ENCODE measurements at places on chromosomes 5 and 9.

DNA sequence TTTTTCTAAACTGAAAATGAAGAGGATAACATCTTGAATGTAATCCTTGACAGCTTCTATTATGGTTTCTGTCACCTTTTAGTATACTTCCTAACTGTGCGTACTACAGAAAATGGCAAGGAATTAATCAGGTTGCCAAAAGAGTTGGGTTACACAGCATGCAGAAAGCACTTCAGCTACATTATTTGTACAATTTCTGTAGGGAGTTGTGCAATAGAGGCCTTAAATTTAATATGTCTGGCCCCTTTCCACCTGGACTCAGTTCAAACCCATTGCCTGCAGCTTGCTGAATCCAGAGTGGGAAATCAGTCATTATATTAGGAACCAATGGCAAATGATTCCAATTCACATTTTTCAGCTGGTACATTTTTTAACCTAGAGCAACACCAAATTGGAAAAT, 549.7 kb downstream of the CSNK1G3 start:
- no peak for DNase-seq

GRCh38 chr5:95726811-95727763, 4.0 kb upstream of the RHOBTB3 start:
- no peak for DNase-seq

- no peak for DNase-seq
Observed at GRCh38 chr5:57818397-57818796, 335.8 kb upstream of the ACTBL2 start.

DNA sequence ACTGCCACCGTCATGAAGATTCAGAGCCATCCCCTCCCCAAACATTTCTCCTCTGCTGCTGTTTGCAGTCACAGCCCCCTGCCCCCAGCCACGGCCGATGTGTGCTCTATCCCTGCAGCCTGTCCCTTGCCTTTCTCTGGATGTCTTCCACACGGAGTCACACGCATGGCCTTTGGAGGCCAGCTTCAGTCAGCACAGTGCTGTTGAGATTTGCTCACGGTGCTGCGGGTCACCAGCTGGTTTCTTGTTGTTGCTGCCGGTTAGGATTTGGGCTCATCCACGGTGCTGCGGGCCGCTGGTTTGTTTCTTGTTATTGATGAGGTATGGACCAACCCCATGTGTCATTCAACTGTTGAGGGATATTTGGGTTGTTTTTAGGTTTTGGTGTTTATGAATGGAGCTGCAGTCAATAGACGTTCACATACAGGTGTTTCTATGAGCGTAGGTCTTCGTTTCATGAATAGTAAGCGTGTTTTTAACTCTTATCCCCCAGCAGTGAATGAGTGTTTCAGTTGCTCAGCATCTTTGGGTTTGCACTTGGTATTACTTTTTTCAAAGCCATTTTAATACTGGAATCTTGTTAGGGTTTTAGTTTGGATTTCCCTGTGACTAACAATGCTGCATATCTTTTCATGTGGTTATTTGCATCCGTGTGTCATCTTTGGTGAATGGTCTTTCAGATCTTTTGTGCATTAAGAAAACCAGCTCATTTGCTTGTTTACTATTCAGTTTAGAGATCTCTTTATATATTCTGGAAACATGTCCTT, 57.6 kb downstream of the AHRR start:
- DNase-seq, result no peak

DNA sequence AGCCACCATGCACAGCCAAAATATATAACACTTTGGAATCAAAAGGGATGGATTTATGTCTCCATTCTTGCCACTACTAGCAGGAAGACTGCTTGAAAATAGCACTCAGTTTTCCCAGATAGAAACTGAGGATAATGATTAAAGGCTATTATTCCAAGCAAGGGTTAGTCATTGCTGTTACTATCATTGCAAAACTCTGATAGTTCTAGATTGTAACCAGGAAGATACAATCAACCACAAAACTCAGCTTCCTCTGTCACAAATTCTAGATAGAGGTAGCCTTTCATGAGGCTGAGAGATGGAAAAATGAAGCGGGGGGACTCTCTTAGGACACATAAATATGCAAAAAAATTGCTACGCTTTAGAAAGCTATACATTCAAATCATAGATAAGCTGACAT, 3.1 kb downstream of the ANXA1 start:
- DNase-seq, result no peak

DNA sequence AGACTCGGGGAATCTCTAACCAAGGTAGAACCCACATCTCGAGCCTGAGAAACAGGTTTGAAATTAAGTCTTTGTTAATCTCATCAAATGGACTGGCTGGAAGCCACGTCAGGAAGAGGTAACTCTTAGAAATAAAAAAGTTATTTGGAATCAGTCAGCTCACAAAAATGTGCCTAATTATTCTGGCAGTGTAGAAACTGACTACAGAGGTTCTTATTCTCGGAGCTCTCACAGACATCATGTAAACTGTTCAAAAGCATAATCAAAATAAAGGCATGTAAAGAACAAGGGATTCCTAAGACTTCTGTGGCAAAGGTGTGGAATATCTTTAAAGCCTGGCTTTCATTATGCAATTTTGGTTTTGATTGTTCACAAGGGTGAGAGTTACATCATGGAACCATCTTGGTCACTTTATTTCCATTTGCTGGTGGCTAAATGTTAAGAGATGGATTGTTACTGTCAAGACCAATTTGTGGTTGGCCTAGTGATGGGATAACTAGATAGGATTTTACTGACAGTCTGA, 85.1 kb downstream of the OTULIN start:
- DNase-seq, result no peak

- no peak for DNase-seq
Observed at GRCh38 chr5:36706662-36707061, 100.3 kb downstream of the SLC1A3 start.

DNA sequence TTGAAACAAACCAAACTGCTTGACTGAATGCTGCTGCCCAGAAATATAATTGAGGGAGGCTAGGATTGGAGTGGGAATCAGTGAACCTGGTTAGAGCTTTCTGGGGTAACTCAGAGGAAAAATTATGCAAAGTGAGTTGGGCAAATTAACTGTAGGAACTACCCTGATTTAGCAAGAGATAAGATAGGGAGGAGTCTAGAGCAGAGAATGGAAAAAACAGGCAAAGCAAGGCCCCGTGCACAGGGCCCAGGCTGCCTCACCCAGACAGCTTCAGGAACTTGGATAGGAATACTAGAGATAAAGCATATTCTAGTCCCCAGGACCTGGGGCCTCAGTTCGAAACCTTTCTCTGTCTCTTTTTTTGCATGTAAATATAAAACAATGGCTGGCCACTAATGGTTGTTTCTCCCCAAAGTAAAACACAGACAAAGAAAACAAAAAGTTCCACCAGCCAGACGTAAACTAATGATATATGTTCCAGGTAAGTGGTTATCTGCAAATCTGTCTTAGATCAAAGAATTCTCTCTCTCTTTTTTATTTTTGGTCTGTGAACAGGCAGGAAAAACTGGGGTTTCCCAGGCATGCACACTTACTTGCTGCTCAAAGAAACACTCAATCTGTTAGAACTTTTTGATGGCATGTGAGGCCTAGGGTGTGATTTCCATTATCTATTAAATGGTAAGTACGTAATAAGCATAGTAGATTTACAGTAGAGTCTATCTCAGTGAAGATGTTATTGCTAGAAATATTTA, 168.1 kb upstream of the MAP3K1 start:
- no peak for DNase-seq

DNA sequence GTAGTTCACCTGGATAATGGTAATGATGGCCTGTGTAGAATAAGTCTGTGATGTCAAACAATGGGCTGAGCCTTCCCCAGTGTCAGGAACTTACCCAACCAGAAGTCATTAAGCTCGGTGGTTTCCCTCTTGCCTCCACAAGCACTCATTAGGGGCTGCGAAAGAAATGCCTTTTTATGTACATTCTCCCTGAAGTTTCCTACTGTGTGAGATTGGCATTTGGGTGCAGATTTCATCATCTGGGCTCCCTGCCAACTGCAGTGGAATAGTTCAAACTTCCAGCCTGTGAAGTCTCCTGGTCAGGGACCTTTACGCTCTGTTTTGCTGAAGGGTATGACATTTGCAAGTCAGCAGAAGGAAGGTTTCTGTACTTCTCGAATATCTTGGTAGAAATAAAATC, 41.6 kb upstream of the TMEM215 start:
- DNase-seq, result no peak

- DNase-seq, result no peak
Observed at GRCh38 chr9:4317681-4318080, 17.8 kb upstream of the GLIS3 start.

DNA sequence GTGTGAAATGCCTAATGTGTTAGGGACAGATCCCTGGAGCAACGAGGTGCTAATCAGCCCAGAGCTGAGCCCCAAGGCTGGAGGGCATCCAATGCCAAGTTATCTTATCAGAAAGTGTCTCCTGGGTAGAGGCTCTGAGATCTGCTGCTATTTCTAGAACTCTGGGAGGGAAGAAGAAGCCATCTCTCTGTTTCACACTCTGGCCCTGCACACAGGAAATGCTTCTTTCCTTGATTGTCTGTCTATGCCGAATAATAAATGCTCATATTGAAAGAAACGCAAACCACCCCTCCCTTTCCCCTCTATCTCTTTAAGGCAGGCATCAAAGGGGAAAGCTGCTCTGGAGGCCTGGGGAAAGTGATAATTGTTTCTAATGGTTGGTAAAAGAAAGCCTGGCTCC, 166.7 kb downstream of the PAPPA start:
- DNase-seq, result no peak

GRCh38 chr9:19176856-19177255, 49.6 kb upstream of the PLIN2 start:
- no peak for DNase-seq

DNA sequence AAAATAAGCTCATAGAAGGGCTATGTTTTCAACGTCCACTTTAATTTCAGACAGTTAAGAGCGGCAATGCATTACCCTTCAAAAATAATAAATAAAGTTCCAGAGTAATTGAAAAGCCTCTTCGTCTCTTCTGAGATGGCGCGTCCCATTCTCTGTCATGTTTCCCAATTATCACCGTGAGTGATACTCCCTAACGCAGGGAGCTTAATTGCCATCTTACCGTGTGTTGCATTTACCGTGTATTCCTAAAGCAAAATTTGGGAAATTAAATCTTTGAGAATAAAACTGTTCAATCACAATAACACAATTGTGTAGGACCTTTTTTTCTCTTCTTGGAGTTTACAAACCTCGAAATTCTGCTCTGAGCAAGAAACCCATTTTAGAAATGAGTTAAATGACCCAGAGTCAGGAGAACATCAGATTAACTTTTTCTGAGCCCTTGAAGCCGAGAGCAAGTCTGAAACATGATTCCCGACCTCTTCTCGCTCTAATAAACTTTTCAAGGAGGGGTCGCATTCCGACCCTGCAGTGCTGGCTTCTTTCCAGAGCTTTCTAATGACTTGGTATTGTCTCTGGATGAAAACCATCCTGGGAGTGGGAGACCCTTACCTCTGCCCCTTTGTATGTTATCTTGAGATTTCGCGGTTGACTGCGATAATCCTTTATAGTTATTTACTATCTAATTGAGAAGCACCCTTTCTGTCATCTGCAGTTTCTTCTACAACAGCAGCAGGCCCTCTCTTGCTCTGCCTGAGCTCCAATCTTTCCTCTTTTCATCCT, 251.5 kb downstream of the FSTL4 start:
- DNase-seq, result no peak

Measured in stimulated activated CD4-positive, alpha-beta T cell treated with anti-CD3 and anti-CD28 coated beads, TNF-alpha, amount 100 ng/mL, for 1 hour (primary cell).